ENCODE measurements at places on chromosomes 4 and X.

- DNase-seq, result peak; percentile 32
Observed at GRCh38 chrX:11579636-11580600, 85.8 kb downstream of the ARHGAP6 start.

DNA sequence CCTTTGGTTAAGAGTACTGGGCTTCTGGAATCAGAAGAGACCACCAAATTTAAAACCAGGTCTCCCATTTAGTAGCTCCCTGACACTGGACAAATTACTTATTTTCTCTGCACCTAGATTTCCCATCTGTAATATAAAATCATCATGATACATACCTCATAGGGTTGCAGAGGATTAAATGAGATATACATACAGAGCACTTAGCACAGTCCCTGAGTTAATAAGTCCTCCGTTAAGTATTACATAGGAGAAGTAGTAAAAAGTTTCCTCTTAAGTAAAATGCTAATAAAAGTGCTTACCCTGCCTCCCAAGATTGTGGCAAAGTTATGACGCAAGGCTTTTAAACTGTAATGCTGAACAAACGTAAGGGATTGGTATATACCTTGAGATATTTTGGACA lies 539 bp upstream of the CHIC1 start:
- DNase-seq, result no peak

GRCh38 chr4:37628977-37629609 lies 57.1 kb downstream of the RELL1 start:
- DNase-seq, result peak; percentile 95

GRCh38 chr4:147683188-147683591 lies 773 bp downstream of the PRMT9 start:
- peak; percentile 35 for DNase-seq

- DNase-seq, result no peak
Observed at GRCh38 chr4:79362626-79363025, 36.8 kb upstream of the NAA11 start.

- DNase-seq, result peak; percentile 25
Observed at GRCh38 chrX:86148024-86148511, at the start of gene DACH2. Gene DACH2 (plus strand): TSS chrX:86148451.

Measured in fibroblast of mammary gland (primary cell).